ENCODE measurements at places on chromosomes 6 and 20.
A peak's percentile ranks its signal among the peaks of the same experiment; 100 is the strongest.

- no peak for DNase-seq
Observed at GRCh38 chr6:102075539-102075938, 682.0 kb downstream of the GRIK2 start.

GRCh38 chr20:10167040-10167439 is 51.6 kb upstream of the SNAP25 start:
- DNase-seq: no peak

GRCh38 chr6:135018941-135019340 is 35.7 kb downstream of the HBS1L start:
- no peak for DNase-seq

GRCh38 chr6:91590191-91590590 is 1003.3 kb upstream of the MAP3K7 start:
- DNase-seq: no peak

DNA sequence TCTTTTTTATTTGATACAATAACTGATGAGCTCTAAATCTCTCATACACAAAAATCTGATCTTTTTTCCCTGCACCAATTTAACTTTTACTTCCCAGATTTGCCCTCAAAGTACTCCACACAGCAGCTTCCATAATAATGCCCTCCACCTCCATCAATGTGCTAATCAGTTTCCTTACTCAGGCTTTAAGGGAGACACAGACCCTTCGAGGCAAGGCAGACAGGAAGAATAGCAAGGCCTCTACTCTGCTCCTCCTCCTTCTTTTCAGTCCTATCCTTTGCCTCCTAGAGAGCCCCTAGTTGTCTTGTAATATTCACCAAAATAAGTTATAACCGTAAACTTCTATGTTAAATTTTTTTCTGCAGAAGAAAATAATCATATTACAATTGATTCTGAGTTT is 444.9 kb upstream of the RNF217 start:
- no peak for DNase-seq

DNA sequence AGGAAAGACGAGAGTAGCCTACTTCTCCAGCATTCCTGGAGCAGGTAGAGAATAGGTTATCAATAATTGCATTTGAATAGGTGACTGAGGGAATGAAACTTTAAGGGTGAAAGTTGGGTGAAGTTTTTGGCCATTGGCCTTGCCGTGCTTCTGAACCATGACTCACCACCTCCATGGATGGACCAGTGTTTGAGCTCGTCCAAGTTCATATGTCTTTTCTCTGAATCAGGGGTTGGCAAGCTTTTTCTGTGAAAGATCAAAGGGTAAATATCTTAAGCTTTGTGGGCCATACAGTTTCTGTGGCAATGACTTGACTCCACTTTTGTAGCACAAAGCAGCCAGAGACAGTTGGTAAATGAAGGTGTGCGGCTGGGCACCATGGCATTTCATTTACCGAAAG is 31.8 kb downstream of the SNRNP48 start:
- DNase-seq: no peak

DNA sequence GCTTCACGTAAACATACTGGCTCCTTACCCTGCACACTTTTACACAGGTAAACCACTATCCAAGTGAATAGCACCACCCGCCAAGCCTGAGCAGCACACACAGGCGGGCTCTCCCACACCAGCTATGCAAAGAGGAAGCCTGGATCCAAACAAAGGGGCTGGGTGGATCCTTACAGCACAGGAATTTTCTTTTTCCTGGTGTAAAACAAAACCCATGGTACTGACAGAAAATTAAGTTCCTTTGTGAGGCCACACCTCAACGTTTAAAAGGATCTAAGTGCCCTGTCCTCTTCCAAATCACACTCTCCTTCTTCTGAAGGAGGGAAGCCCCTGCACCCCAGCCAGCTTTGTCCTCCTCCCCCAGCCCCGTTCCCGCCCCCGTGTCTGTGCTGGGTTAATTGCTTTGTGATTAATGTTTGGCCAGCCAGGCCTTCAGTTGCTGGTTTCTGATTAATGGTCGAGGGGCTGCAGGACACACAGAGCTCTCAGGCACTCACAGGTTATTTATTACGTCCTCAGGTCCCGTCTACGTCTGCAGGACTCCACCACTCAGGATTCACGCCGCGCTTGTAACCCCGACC is 6.1 kb downstream of the DACT2 start:
- DNase-seq: no peak

DNA sequence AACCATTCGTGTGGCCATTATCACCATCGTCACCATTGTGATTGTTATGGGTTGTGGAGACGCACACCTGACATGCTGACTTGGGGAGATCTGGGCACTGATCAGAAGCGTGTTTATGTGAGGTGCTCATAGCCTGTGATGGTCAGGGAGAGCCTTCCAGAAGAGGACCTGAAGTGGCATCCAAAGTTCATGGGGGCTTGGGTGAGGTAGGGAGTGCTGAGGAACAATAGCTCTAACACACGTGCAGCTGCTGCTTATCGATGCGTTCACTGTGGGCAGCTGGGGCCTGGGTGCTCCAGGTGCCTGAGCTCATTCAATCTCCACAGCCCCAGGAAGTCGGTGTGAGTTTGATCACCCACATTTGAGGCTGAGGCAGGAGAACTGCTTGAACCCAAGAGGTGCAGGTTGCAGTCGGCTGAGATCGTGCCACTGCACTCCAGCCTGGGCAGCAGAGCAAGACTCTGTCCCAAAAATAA is 227.3 kb downstream of the PREX1 start:
- no peak for DNase-seq

- DNase-seq: no peak
Observed at GRCh38 chr6:3966426-3966825, 112.5 kb downstream of the FAM217A start.

DNA sequence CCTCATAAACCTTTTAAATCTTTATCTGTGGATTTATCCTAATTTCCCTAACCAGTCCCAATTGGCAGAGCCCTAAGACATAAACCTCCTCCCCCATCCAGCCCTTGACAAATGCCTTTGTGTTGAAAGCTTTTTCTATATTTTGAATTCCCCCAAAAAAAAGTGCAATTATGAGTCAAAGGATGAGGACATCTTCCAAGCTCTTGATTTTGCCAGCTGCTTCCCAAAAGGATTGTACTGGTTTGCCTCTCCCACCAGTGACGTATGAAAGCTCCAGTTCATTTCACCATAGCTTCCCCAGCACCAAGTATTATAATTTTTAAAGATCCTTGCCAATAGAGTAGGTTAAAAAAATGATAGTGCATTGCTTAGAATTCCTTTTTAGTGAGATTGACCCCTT is 38.9 kb downstream of the SIRPA start:
- no peak for DNase-seq

DNA sequence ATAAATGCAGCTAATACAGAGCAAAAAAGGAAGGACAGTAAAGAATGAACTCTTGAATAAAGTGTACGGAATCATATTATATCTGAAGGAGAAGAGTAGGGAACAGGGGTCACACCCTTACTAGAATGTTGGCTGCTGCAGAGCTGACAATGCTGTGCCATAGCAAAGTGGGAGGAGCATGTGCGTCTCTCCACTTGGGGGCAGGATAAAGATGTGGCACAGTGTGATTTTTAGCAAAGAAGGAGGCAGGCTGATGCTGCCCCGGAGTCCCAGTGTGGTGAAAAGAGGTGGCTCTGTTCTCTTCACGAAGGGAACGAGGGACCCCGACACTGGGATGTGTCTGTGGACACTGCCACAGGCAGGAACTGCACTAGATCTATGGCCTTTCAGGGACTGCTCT is 67.5 kb downstream of the INSM1 start:
- no peak for DNase-seq

DNA sequence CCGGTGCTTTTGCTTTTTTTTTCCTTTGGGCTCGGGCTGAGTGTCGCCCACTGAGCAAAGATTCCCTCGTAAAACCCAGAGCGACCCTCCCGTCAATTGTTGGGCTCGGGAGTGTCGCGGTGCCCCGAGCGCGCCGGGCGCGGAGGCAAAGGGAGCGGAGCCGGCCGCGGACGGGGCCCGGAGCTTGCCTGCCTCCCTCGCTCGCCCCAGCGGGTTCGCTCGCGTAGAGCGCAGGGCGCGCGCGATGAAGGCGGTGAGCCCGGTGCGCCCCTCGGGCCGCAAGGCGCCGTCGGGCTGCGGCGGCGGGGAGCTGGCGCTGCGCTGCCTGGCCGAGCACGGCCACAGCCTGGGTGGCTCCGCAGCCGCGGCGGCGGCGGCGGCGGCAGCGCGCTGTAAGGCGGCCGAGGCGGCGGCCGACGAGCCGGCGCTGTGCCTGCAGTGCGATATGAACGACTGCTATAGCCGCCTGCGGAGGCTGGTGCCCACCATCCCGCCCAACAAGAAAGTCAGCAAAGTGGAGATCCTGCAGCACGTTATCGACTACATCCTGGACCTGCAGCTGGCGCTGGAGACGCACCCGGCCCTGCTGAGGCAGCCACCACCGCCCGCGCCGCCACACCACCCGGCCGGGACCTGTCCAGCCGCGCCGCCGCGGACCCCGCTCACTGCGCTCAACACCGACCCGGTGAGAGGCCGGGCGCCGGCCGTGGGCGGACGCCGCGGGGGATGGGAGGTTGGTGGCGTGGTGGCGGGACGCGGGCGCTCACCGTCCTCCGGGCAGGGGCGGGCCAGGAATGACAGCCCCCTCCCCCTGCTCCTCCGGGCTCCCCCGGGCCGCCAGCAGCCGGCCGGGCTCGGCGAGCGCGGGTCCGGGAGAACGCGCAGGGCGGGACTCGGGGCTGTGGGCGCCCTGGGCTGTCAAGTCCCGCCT is 606 bp downstream of the ID4 start:
- no peak for DNase-seq

GRCh38 chr20:48292806-48293205 is 507.5 kb upstream of the SULF2 start:
- no peak for DNase-seq

DNA sequence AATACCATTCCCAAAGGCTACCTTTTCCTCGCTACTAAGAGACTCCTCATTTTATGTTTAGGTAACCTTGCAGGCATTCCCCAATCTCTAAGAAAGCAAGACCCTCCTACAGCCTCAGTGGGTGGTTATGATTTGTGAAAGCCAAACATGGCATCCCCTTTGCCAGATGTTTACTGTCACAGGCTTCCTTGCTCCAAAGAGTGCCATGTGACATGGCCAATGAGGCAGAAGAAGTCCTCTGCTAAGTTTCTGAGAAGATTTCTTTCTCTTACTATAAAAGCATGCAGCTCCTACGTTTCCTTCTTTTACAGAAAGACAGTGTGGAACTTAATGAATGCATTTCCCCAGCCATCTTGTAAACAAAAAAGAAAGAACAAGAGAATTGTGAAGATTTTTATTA is 688.2 kb downstream of the TBC1D32 start:
- no peak for DNase-seq

- DNase-seq: no peak
Observed at GRCh38 chr6:165825256-165825815, 162.3 kb upstream of the PDE10A start.

DNA sequence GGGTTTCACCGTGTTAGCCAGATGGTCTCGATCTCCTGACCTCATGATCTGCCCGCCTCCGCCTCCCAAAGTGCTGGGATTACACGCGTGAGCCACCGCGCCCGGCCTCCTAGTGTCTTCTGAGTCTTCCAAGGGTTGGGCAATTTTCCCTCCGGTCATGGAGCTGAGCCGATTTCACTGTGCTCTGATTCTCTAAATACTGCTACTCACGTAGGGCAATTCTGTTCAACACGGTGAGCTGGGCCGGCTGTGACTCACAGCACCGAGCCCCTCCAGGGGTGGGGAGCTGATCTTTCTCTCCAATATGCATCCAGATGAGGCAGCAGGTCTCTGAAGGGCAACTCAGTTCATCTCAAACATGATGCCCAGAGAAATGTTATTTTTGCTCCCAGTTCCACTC is 71.6 kb upstream of the CD93 start:
- no peak for DNase-seq

DNA sequence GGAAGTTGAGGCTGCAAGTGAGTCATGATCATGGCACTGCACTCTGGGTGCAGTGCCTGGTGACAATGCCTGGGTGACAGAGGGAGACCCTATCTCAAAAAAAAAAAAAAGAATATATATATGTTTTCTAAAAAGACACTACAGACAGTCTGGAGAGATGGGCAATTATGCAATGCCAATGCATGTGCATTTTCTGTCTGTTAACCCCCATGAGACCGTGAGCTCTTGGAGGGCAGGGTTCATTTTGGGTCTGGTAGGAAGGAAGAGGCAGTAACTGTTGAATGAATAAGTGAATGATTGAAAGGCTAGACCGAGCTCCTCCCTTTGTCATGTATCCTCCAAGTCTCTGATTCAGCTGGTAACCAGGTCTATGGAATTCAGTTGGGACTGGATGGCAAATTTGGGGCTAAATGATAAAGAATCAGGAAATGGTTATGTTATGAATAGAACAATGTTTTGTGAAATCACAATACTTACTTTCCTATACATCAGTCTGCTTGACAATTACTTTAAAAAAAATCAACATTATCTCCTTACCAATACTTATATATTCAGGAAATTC is 5.6 kb upstream of the BLCAP start:
- no peak for DNase-seq

DNA sequence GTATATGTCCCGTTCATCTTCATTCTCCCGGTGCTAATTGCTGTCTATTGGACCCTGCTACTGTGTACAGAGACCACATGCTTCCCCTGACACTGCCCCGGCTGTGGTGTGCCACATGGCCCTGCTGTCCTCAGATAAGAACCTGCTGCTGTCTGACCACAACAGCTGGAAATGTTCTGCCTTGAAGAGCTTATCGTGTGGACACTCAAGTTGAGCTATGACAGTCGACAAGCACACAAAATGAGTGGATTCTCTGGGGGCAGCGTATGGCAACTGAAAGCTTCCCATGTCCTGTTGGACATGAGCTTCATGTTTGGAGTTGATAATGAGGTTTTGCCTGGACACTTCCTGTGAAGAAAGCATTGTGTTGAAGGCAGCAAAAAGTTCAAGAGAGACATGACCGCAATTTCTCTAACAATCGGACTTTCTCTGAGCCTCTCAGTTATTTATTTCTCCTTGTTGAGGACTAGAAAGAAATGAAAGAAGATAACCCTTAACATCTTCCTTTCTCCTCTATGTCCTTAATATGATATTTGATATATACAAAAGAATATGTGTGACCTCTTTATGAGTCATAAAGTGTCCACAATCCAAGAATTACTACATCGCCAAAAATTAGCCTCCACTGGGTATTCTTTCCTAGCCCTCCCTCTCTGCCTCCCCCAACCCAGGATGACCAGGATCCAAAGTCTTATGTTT is 187.1 kb upstream of the TCF21 start:
- no peak for DNase-seq

DNA sequence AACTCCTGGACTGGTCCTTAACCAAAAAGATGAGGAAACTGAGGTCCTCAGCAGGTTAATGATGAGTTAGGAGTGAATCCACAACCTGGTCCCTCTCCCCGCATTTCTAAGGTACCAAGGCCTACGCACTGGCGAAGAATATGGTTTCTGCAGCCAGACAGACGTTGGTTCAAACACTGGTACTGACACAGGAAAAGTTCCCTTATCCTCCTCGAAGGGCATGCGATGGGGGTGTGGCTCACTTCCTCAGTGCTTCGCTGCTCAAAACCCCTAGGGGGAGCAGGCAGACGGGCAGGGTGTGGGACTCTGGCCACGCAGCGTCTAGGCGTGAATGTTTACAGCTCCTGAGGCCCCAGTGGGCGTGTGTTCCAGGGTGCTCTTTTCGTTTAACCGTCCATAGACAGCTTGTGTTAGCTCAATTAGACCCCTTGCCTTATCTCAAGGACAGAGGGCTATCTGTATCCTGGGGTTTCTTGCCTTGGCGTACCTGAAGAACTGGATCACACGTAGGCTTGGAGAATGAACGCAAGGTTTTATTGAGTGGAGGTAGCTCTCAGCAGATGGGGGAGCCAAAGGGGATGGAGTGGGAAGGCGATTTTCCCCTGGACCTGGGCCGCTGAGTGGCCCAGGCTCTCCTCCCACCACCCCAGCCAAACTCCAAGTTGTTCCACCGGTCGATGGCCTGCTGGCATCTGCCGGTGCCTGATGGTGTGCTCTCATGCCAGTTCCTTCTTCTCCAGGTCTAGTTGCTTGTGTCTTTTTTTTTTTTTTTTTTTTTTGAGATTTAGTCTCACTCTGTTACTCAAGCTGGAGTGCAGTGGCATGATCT is 31.8 kb upstream of the PTPN1 start:
- DNase-seq: peak; percentile 80
